Activated CD8-positive, alpha-beta T cell treated with anti-CD3 and anti-CD28 coated beads for 36 hours (primary cell): ENCODE measurements at places on chromosomes 7 and 10. TPM values are rescaled to one million over a fixed set of nuclear protein-coding genes. Genes with fewer than 3 reads are reported as not detected.

The SRRM3 gene
- total RNA-seq: not detected

- DNase-seq: no peak
Measured at GRCh38 chr10:71516890-71517289, 120.2 kb downstream of the CDH23 start.

DNA sequence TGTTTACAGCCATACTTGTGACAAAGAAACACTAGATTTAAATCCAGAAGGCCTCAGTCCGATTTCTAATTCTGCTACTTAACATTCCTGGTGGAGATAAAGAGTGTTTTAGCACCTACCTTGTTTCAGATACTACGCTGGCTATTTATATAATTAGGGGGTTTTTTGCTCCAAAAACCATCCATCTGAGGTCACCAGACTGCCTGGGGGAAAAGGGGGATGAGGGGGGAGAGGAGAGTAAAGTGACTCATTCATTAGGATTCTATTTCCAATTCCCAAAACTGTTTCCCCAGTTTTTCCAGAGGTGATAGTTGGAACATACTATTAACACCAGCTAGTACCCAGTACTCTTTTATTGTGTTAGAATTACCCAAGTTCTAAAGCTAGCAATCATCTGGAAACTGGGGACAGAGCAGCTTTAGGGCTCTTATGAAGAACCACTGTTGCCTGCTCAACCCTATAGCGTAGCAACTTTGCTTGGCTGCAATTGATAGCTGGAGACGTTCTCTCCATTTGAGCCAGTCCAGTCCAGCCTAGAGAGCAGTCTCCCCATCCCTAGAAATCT lies 6.6 kb downstream of the GCC1 start:
- DNase-seq: no peak

The AP1S1 gene
- total RNA-seq: 35.6 TPM

DNA sequence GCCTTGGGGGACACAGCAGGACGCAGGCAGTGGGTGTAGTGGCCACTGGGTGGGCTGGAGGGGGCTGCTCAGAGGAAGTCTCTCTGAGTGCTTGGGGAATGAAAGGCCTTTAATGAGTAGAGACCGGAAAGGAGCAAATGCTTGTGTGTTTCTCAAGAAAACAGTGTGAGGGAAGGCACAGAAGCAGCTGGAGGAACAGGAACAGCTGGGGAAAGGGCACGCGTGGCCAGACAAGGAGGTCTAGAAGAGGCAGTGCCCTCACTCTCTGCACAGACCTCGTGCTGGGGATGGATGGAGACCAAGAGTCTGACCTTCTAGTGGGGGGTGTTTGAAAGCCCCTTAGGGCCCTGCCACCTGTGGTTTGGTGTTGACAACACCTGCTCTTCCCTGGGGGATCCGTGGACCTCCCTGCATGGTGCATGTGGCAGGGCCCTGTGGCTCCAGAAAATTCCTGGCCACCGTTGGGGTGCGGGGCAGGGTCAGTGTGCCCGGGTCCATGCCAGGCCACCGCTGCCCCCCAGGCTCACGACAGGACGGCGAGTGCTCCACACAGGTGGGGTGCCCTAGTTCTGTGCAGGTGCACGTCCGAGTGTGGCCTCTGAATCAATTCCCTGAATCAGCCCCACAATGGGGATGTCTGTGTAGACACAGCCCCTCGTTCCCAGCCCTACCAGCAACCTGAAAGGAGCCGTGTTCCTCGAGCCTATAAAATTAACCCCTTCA lies 25.9 kb upstream of the FAM20C start:
- no peak for DNase-seq

The OR2A5 gene
- total RNA-seq: not detected

The GARIN1A gene
- total RNA-seq: 0.25 TPM
